ENCODE measurements at places on chromosomes 2 and 18.
A peak's percentile ranks its signal among the peaks of the same experiment; 100 is the strongest.

DNA sequence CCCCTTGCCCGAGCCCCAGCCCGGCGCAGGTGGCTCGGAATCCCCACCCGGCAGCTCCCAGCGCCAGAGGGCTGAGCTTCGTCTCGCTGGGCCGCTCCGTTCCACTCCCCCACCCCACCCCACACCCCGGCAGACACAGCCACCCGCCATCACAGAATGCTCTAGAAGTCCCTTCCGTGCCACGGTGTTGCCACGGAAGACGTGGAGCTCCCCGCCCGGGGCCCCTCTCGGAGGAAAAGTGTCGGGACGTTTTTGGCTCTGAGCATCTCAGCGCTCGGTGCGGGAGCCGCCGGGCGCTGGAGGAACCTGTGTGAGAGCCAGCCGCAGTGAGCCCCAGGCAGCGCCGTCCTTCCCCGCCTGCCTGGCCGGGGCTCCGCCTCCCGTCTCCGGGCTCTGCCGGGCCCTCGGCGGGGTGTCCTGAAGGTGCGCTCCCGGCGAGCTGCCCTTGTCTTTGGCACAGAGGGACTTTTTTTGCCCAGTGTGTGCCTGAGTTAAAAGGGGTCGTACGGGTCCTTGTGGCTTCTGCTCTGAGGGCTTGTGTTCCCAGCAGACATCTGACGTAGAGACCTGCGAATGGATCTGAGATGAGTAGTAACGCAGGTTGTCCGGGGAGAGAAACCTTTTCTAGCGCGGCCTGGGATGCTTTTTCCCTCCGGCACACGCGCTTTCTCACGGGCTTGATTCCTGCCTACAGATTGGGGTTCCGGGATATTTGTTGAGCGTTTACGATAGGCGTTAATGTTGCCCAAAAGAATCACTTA, 1.8 kb downstream of the ZCCHC2 start:
- DNase-seq = peak; percentile 27

DNA sequence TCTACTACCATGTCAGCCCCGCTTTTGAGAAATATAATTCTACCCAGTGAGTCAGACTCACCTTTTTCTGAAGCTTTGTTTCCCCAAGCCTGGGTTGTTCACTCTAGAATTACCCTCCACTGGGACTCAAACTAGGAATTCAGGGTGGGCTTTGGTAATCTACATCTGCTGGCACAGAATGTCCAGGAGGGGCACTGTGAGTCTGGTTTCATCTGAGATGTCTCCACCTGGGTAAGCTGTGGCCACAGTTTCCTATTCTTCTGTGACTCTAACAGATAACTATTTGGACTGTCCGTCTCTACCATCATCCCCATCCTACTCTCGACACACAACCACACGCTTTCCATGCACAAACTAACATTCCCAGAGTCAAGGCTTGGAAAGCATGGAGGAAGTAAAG, 457.2 kb downstream of the STK39 start:
- DNase-seq = no peak

DNA sequence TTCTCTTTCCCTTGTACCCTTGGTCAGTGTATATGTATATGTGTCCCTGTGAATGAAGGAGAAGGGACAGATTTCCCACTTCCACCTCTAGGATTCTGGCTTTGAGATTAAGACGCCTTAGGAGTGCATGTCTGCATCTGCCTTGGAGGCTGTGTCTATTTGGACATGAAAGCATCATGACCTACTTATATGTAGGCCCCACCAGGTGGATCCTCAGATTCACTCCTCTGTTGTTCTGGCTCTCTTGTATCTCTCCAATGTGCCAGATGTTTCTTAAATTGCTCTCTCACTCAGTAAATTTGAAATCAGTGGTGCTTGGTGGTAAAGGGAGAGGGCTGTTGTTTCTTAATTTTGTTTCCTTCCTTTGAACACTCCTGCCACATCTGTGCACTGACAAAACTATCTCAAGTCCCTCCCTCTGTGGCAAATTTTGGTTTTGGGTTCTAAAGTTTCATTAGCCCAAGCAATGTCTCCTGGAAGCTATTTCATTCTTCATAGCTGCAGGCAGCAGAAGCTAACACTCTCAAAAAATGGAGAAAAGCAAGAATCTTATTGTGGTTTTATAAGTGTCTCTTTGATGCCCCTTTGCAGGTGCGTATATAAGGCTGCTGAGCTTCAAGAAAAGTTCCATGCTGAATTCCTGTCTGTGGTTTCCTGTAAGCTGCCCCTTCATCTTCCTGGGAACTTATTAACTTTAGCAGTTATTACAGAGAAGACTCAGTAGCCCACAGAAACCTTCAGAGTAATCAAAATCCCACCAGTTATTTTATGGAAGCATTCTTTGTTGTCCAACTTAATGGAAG, 179.7 kb upstream of the SETBP1 start:
- no peak for DNase-seq

- no peak for DNase-seq
Measured at GRCh38 chr2:176502619-176503018, 233.4 kb downstream of the MTX2 start.

DNA sequence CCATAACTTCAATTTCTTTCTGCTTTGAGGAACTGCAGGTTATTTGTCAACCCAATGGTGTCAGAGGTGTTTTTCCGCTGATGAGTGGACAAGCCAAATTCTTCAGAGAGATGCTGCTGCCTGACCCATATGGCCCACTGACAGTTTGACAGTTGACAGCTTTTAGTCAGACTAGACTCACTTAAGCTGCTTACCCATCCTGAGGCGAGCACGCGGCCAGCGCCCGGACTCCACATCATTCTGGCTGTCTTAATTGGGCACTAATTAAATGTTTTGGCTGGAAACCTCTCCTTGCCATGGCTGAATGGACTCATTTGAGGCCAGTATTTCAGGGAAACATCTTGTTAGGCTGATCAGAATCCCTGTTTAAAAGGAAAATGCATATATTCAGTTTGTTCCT, 316.1 kb upstream of the FANCL start:
- no peak for DNase-seq

DNA sequence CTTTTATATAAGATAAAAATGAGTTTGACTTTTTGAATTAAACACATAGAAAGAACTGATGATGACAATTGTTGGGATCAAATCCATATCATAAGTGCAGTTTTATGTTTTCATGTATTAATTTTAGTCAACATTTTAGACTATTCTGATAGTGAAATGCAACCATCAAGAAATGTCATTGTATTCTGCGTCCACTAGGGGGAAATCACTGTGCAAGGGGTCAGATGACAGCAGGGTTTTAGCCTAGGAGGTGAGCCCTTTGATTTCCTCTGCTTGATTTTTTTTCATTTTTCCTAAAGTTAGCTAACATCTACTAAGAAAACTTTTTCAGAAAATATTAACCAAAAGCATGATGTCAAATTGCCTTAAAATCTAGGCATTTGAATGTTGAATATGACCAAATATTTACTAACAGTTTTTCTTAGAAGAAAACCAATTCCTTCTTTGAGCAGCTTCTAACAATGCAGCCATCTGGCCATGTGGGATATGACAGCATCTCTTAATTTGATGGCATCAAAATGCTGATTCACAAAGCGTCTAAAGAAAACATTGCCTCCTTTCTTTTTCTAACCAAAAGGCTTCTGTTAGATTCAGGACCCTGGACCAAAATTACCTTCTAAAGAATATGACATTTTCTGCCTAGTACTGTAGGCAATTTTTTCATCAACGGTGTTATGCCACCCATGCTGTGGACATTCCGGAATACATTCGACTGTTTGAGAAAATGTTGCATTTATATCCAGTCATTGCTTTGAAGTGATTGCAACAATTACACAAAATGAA, 141.5 kb downstream of the SPHKAP start:
- no peak for DNase-seq

DNA sequence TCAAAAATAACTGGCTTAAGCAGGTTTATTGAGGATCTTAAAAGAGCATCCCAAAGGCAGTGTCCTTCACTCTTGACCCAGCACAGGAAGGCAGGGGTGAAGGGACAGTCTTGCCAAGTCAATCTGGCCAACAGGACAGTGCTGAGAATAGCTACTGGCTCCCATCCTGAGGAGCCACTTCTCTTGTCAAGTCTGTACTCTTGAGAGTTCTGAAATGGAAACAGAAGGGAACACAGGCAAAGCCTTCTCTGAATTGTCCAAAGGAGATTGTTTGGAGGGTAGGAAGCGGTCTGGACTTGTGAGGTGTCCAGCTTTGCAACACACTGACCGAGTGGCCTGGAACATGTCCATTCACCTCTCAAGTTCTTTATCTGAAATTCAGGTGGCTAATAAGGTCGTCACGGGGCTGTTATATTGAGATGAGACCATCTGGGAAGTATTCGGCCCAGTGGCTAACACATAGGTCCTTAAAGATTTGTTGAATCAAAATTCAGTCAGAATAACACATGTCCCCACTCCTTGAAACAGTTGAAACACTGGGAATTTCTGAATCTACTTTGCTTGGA, 99.5 kb upstream of the FHL2 start:
- no peak for DNase-seq

DNA sequence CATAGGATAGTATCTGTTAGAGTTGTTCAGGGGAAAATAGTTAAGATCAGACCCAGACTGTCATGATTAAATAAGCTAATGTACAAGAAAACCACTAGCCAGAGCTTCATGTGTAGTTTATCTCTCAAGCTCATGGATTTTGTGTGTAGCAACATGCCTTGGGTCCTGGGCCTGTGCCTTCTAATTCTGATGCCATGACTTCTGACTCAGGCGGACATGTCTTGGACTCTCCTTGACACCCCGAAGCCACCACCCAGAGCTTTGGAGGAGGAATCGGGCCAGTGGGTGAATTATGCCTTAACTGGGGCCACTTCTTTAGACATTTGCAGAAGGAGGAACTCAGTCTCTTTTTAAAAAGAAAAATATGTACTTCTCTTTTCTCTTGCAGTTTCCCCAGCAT, 68.7 kb downstream of the NPAS2 start:
- no peak for DNase-seq

- no peak for DNase-seq
Measured at GRCh38 chr2:192155511-192156118, 39.1 kb downstream of the TMEFF2 start.

GRCh38 chr2:132547090-132547687, 122.8 kb downstream of the LYPD1 start:
- DNase-seq = peak; percentile 45

DNA sequence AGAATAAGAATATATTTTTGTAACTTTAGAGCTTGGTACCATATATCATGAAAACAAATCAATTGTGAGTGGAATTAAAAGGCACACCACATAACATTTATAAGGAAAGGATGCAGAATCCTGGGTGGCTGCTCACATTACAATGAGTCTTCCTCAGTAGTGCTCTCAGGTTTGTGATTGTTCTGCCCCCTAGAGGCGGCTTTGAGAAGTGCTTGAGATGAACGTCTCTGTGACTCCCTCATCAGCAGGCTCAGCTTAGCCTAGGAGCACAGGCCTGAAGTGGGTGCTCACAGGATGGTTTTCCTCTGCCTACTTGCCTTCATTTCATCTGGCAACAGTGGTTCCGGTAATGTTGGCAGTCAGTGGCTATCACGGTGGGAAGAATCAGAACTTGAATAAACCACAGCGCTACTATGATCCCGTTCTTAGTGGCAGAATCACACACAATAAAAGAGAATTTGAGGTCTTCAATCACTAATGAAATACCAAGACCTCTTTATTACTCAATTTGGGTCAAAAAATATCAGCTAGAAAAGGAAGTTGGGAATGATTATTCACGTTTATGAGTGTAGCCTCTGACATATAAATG, 38.1 kb upstream of the B4GALT6 start:
- DNase-seq = peak; percentile 64

DNA sequence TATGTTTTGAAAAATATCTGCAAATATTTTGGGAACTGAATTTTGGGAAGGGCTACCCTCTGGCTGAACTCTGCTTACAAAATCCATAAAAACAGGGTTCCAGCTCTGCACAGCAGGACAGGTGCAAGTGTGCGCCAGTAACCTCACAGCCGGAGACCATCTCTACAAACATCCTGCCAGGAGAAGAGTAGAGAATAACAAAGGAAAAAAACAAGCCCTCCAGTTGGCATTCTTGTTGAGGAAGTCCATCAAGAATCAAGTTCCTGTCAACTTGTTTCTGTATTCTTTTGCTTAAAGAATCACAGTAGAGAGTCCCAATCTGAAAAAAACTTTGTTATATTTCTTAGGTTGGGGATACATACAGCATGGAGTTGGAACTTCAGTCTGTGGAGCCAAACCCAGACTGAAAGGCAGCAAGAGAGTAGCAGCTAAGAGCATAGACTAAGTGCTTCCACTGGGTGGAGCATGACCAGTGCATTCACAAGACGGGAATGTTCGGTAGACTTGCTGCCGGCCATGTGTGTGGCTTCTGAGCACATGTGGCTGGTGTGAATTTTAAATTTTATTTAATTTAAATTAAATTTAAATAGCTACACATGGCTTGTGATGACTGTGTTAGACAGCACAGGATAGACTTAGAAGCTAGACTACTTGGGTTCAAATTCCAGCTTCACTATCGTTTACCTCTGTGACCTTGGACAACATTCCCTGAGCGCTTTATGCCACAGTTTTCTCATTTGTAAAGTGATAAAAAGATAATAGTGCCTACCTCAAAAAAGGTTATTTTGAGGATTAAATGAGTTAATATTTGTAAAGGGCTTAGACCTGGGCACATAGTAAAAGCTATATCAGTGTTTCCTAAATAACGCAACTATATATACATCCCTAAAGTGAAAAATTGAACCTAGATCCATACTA, 41.9 kb downstream of the SPTBN1 start:
- no peak for DNase-seq

DNA sequence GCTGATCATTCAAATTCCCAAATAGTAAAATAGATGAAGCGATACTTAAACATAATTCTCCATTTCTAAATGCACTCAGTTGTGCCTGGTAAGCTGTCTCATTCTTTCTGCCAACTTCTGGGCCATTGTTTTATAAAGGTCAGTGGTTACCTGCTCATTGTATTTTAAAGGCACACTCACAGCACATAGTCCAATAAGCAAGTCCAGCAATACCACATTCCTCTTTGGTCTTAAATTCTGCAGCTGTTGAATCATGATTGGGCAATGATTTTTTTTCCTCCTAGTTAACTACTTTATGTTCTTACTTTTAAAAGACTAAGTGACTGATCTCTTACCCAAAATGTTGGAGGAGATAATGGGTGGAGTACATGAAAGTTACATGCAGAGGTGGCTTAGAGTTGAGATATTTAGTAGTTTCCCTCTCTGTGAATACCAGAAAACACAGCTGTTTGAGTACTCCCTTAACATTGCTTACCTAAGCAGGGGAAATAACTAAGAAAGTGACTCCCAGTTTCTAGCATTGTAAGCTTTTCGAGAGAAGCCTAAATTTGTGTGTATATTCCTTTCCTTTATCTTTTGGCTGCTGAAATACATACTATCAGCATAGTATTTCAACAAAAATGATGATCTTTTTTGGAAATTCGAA, 220.7 kb downstream of the CAMKMT start:
- no peak for DNase-seq

- DNase-seq = no peak
Measured at GRCh38 chr2:75654012-75654411, 7.4 kb downstream of the MRPL19 start.

- no peak for DNase-seq
Measured at GRCh38 chr18:73688161-73688560, 459.5 kb downstream of the FBXO15 start.

DNA sequence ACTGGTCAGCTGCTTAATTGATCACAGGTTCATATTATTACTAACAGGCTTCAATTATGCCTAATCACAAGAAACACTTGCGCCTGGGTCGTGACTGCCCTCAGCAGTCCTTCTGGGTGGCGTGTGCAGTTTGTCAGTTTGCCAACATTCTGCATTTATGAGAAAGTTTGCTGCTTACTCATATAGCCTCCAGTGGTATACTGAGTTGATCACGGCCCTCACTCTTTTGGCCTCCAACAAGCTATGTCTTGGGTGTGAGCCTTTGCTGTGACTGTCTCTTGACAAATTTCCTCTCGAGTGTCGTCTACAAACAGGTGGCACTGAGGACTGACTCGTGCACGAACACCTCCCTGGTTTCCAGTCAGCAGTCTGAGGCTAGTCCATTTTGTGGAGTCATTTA, 27.3 kb downstream of the DCDC2C start:
- no peak for DNase-seq

Measured in stimulated activated CD4-positive, alpha-beta T cell treated with anti-CD3 and anti-CD28 coated beads, TNF-alpha, amount 100 ng/mL, for 48 hours (primary cell).